ENCODE measurements at places on chromosomes 5 and 9.

DNA sequence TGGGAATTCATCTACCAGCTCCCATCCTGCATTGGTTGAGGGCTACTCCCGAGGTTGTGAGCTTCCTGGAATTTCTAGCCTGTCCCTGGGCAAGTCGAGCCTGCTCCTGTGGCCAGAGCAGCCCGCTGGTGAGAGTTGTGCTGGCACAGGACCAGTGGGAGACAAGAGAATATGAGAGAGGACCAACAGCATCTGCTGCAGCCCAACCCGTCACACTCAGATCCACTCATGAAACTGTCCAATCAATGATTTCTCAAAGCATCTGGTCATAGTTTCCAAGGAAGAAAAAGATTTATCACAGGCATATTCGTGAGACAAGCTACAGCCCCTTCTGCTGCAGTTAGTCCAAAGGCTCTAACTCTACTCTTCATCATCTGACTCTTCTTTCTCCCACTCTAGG, 64.4 kb upstream of the RAI14 start:
- no peak for DNase-seq

DNA sequence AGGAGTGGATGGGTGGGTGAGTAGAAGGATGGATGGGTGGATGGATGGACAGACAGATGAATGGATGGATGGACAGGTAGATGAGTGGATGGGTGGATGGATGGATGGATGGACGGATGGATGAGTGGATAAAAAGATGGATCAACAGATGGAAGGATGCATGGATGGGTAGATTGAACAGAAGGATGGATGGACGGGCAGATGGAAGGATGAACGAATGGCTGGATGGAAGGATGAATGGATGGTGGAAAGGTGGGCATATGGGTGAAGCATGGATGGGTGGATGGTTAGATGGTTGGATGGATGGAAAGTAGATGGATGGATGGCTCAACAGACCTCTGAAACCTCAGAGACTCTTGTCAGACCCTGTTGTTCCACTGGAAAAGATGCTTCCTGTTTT, 10.1 kb downstream of the FLT4 start:
- DNase-seq, result no peak

DNA sequence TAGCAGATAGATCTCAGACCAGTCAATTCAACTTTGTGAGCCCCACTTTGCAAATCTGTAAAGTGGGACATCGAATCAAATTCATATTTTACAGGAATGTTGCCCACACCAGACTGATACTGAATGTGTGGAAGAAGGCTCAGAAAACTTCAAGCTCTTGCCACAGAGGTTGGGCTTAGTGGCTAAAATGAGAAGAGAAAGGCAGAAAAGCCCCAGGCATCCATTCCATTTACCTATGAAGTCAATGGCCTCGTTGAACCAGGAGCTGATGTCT, 1.7 kb downstream of the DUSP1 start:
- no peak for DNase-seq

DNA sequence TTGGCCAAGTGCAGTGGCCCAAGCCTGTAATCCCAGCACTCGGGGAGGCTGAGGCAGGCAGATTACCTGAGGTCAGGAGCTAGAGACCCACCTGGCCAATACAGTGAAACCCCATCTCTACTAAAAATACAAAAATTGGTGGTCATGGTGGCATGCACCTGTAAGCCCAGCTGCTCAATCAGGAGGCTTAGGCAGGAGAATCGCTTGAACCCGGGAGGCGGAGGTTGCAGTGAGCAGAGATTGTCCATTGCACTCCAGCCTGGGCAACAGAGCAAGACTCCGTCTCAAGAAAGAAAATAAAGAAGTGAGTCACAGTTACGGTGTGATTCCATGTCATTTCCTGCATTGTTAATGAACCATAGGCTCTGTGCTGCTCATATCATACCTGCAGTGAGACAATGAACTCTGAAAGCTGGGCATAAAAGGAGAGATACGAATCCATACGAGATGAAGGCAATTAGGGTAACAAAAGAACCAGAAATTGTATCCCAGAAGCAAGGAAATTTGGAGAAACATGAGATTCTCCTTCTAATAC, 44.6 kb downstream of the TIMD4 start:
- no peak for DNase-seq

GRCh38 chr9:33170464-33171415, 3.6 kb upstream of the B4GALT1 start:
- peak; percentile 49 for DNase-seq

GRCh38 chr5:85049020-85049419, 664.3 kb upstream of the EDIL3 start:
- peak; percentile 8 for DNase-seq

- no peak for DNase-seq
Measured at GRCh38 chr5:134626369-134627014, 6.1 kb downstream of the SAR1B start.

- DNase-seq, result no peak
Measured at GRCh38 chr9:134053941-134054761, 13.7 kb downstream of the BRD3 start.

DNA sequence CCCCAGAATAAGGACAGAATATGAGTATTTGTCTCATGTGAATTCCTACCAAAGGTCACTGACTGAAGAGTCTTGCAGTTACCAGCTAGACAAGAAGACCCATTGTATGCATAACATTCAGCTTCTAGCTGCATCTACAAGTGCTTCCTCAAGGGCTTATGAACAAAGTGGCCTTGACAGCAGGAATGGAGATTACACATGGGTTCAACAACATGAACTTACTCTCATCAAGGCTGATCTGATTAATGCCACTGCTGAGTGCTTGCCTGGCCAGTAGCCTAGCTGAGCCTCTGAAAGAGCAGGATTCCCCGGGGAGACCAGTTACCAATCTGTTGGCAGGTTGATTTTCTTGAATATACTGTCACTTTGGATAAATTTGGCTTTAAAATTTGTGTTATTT, 76.7 kb upstream of the CHD1 start:
- DNase-seq, result no peak

DNA sequence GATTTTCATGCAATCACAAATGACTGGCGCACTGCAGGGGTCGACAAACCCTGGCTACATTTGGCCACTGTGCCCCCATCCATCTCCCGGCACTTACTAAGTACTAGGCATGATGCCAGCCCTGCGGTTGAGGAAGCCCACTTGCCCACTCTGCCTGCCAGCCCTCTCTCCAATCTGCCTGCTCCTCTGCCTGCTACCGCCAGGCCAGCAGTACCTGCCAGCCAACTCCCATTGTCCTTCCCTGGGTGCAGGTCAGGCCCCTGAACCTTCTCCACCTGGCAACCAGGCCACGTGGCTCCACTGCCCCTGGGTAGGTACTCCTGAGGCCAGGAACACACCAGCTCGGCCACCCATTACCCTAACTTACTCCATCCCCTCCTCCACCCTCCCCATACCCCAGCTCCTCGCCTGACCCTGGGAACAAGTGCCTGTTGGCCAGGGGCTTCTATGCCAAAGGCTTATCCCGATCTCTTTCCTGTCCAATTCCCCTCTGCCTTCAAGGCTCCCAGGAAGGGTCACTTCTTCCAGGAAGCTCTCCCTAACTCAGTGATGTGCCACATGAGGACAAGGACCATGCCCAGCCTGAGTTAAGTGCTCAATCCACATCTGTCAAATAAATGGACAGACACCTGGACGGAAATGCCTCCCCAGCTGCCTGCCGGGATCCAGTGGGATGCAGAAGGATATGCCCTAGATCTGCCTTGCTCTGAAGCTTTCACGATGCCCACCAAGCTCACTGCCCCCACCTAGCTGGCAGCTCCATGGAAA, 6.6 kb downstream of the EEIG1 start:
- no peak for DNase-seq

GRCh38 chr9:19485193-19485592, 76.4 kb downstream of the ACER2 start:
- no peak for DNase-seq

DNA sequence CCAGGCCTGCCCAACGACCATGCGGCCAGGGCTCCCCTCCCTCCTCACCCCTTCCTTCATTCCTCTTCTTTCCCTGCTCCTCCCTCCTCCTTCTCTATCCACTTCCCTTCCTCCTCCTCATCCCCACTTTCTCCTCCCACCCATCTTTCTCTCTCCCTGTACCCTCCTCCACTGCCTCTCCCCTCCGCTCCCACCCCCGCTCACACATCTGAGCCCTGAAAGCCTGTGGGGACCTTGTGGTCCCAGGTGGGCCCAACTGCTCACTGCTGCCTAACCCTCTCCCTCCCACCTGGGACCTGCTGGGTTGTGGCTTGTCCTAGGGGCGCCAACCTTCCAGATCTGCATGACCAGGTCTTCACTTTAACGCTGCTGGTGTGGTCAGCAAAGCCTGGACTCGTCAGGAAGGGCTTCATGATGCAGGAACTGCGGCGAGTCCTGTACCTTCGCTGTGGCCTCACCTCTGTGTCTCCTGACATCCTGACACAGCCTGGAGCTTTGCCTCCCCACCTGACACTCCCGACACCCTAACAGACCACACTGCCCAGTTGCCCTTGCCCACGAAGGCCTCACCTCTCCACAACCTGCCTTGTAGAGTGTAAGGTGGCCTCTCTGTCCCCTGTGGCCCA, 34.6 kb downstream of the C5orf15 start:
- DNase-seq, result no peak

DNA sequence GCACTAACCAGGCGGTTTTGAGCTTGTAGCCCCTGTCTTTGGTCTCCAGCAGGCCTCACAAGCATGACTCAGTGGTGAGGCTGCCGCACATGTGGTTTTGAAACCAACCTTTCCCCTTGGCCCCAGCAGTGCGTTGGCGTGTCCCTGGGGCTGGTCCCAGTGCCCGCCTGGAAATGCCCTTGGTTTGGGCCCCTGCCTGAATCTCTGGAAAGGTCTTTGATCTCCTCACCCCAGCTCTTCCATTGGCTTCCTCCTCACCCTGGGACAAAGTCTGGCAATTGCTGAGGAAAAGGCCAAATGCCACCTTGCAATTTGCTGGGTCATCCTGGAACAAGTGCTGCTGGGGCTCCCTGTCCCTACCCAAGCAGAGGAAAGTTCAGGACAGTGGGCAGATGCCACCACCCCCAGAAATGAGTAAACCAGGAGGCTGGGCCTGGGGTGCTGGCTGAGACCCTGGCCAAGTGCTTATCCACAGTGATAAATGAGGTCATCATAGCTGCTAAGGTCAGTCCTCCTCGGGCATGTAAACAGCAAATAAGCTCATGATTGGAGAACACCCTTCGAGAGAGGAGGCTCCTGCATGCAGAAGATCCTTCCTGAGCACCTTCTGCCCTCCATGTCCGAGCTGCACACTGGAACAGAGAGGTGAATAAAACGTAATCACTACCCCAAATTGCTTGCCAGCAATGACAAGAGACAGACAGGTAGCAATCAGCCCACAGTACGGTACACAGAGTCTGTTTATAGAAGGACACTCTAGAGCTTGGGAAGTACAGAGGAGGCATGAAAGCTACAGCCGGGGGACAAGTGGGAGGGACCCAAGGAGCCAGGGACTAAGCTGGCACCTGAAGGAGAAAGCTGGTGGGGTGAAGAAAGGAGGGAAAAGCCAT, 98.9 kb upstream of the CPEB4 start:
- peak; percentile 41 for DNase-seq

GRCh38 chr5:1763960-1764605, 35.6 kb downstream of the MRPL36 start:
- no peak for DNase-seq

DNA sequence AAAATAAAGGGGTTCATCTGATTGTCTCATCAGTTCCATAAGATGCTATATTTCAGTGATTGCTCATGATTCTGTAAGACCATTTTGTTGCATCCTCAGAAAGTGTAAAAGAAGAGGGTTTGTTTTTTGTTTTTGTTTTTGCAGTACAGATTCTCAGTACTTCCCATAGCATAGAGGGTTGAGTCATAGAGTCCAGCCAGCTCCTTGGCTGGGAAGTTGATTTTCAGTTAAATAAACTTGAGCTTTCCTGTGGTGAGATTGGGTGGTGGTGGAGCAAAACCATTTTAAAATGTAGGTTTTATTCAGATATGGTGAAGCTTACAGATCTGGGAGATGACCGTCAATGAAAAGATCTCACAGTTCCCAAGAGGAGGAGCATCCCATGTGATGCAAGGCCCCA, 48.2 kb downstream of the DAPK1 start:
- no peak for DNase-seq

- DNase-seq, result no peak
Measured at GRCh38 chr5:135993880-135994636, 34.7 kb upstream of the TGFBI start.

GRCh38 chr5:74336297-74336696, 304.2 kb downstream of the ENC1 start:
- no peak for DNase-seq

GRCh38 chr5:8981016-8981415, 564.9 kb downstream of the SEMA5A start:
- DNase-seq, result no peak

- no peak for DNase-seq
Measured at GRCh38 chr9:101225271-101225670, 159.5 kb downstream of the BAAT start.

DNA sequence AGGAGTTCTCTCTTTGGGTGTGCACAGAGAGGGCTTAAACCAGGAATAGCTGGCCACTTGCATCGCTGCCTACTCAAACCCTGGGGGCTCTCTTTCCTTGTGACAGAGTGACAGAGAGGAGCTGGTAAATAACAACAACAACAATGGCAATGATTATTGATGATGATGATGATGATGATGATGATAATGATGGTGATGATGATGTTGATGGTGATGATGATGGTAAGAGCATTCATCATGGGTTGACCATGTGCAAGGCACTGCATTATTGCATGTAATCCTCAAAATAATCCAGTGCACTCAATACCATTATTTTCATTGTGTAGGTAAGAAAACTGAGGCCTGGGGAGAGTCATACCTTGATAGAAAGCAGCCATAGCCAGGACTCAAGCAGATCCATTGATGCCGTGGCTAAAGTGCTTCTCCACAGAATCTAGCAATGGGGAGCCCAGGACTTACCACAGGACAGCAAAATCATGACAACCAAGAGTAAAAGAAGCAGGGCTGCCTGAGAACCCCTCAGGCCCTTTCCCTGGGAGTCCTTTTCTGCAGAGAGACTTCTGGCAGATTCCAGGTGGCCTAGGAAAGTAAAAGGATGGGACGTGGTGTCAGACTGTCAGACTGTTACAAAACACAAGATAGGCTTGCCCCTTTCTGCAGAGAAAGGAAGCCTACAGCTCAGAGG, 4.8 kb downstream of the FOXI1 start:
- DNase-seq, result no peak

DNA sequence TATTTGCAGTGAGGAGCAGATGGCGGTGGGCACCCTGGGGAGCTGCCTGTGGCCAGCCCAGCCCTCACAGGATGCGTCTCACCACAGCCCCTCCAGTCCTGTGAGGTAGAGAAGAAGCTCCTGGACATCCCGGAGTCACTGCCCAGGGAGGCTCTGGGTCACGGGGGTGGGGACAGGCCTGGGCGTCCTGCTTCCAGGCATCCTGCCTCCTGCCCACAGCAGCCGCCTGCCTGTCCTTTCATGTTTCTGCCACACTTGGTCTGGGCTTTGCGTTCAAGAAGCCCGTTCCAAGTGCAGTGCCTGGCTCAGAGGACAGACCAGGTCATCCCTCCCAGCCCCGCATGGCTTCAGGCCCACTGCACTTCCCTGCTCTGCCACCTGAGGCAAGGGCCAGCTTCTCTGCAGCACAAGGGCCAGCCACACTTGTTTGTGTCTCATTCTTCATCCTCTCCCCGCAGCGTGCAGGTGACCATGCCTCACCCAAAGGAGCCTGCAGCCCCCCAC, 38.2 kb downstream of the ZDHHC11B start:
- DNase-seq, result no peak

Measured in HCT116 (cell line).